ENCODE measurements at places on chromosomes 3 and 15.

DNA sequence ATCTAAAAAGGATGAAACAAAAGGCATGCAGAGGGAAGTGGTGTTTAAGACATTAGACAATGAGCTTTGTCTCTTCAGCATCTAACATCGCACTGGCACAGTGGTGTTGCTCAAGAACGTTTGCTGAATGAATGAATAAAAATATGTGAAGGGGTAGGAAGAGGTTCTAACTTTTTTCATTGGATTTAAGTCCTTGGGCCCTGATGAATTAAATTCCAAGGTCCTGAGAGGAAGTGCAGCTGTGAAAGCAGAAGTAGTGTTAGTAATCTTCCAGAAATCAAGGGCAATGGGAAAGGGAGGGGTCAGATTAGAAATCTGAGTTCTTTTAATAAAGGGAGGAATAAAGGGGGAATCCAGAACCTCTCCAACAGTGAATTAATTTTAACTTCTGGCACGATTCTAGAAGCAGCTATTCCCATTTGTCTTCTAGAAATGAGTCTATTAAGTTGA, 29.6 kb downstream of the TLNRD1 start:
- DNase-seq: no peak

- no peak for DNase-seq
Observed at GRCh38 chr3:55061720-55062034, 133.8 kb upstream of the LRTM1 start.

- DNase-seq: no peak
Observed at GRCh38 chr3:186109897-186110803, 1.3 kb upstream of the ETV5 start.

DNA sequence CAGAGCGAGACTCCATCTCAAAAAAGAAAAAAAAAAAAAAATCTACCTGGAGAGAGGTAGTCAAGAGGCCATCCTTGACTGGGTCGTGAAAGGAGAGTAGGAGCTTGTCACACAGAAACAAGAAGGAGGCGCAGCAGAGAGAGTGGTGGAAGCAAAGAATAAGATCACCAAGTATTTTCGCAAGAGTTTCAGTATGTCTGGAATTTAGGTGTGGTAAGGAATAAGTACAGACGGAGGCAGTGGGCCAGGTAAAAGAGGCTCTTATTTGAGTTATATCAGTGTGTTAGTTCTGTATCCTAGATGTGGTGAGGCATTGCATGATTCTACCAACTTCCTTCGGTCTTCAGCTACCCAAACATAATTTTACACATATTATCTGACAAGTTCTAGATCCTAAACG, 14.6 kb upstream of the ATP10A start:
- no peak for DNase-seq

DNA sequence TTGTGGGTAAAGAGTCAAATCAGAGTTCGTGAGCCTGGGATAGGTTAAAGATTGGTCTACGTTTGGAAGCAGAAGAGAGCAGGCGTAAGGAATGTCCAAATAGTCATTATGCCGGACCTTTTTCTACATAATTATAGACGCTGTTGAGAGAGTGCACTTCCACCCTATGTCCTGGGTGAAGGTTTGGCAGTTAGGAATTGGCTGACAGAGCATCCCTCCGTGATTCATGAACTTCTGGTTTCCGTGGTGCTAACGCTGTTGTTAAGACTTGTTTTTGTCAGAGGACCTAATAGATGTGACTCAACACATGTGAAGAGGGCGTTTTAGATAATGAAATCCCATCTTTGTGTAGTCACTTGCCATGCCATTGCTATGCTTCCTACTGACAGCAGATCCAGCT, 1.1 kb downstream of the EAF1 start:
- DNase-seq: no peak

- DNase-seq: no peak
Observed at GRCh38 chr3:21673393-21673792, 77.6 kb downstream of the ZNF385D start.

DNA sequence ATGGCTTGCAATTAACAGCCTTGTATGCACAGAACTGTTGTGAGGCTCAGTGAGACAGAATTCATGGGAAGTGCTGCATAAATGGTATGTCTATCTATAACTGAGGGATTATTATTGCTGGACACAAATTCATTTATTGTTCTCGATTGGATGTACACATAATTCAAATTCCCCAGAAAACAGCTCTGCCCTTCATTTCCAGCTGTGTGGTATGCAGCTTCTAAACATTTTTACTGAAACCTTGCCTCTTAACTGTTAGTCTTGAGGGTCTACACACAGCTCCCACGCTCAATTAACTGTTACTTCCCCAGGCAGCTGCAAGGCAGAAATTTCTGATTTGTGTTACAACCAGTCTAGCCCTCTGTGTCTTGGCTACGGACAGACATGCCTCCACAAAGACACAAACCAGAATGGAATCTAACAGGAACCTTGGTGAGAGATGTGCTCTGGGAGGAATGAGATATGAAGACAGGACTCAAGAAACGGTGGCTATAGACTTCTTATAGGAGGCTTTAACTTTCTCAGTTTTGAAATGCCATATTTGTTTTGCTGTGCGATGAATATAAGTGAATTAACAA, 139.7 kb upstream of the TBL1XR1 start:
- DNase-seq: no peak

DNA sequence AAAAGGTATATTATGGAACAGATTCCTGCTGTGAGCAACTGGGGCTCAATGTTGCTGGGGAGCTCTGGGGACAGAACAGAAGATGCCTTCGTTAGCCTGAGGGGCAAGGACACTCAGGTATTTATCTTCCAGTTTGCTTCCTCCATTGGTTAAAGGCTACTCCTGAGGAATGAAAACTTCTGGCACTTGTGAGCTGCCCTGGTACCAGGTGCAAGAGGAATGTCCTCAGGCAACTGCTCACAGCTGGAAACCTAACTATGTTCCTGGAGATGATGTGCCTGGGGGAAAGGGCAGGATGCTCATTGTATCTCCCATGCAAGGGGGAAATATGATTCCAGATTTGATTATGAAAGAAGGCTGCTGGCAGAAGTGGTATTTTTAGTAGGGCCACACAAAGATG, 54.0 kb upstream of the BBX start:
- DNase-seq: no peak

GRCh38 chr3:177936721-177937120, 599.5 kb upstream of the KCNMB2 start:
- DNase-seq: no peak

GRCh38 chr3:3101660-3102458, 8.3 kb downstream of the IL5RA start:
- no peak for DNase-seq

DNA sequence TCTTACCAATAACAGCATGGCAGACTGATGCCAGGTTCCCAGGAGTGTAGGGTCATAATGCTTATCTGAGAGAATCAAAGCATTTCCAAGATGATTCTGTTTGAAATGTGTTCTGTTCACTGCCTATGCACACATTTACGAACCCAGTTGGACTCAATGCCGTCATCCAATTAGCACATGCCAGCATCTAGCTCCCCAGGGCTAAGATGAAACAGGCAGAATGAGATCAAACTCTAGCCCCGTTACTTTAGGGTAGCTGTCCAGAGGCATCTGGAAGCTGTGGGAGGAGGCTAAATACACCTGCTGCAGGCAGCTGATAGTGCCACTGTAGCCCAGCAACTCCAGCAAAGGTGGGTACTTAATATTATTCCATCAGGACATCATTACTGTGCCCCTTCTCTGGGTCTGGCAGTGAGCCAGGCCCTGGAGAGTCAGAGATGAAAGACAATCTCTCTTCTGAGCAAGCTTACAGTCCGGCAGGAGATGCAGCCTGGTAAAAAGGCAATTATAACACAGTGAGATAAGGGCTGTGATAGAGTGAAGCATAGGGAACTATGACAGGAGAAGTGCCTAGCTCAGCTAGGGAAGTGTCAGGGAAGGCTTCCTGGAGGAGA, 156.4 kb upstream of the PPP2R3A start:
- DNase-seq: no peak
